T-cell (primary cell): ENCODE measurements at places on chromosomes 4 and X.

DNA sequence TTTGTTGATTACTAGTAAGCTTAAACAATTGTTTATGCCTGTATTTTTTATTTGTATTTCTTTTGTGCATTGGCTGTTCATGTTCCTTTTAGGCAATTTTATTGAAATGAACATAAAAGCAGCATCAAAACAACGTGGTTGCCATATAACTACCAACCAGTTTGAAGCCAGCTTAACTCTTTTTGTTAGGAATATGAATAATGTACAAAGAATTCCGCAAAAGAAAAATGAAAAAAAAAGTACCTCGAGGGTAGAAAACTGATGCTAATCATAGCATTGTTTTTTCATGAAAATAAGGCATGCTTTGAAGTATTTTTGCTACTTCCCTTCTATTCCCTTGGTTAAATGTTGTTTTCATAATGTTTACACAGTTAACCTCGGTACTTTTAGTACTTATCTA is 1024.0 kb upstream of the SLIT2 start:
- no peak for DNase-seq

- DNase-seq: no peak
Measured at GRCh38 chr4:7442574-7443162, 7.9 kb upstream of the PSAPL1 start.

DNA sequence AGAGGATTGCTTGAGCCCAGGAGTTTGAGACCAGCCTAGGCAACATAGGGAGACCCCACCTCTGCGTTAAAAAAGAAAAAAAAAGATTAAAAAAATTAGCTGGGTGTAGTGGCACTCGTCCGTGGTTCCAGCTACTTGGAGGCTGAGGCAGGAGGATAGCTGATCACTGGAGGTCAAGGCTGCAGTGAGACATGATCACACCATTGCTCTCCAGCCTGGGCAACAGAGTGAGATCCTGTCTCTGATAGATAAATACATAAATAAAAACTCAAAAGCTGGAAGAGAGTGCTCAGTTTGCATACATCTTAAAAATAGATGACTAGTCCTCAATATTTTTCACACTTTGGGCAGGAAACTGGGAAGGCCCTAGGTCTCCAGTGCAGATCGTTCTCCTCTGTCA is 54.1 kb downstream of the TMEM131L start:
- DNase-seq: no peak

DNA sequence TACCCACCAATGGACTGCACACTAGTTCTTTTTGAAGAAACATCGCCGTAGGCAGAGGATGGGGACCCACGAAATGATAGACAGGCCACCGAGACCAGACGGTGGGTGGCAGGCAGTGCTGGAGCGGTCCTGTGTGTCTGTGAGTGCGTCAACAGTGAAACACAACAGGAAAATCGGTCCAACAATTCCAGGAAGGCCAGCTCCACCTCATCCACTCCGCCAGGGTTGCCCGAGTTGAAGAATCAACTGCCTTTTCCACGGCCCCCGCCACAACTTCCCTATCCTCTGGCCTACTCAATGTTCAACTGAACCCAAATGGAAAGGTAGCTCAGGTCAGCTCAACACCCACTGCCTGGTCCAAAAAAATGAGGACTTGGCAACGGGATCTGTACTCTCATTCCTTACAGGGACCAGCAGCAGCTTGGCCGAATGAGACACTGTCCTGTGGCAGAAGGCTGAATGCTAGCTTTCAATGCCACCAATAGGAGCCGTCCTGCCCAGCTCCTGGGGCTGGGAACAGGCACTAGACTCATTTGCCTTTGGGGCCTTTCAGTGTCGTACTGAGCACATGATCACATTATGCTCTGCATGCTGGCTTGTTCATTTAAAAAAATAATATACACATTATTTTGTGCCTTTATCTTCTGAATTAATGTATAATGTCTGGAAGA is 43.5 kb downstream of the MID1 start:
- DNase-seq: no peak
